ENCODE measurements at places on chromosomes 13 and 19. TPM values are rescaled to one million over a fixed set of nuclear protein-coding genes. Genes with fewer than 3 reads are reported as not detected.

The ZNF491 gene
- polyA plus RNA-seq: 9.4 TPM

The PALM3 gene
- 15.9 TPM for polyA plus RNA-seq

DNA sequence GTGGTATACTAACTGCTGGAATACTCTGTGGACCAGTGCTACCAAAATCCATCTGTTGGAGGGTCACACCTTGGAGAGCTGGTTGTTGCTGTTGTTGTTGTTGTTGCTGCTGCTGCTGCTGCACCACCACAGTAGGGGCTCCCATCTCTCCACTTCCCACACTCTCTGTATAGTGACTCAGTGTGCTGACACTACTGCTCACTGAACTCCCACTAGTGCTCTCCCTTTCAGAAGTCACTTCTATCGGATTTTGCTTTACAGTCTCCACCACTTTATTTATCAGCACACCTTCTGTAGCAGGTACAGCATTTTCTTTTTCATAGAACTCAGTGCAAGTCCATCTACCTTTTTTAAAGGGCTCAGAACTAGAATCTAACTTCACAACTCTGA, 1.7 kb downstream of the TSC22D1 start:
- no peak for DNase-seq

DNA sequence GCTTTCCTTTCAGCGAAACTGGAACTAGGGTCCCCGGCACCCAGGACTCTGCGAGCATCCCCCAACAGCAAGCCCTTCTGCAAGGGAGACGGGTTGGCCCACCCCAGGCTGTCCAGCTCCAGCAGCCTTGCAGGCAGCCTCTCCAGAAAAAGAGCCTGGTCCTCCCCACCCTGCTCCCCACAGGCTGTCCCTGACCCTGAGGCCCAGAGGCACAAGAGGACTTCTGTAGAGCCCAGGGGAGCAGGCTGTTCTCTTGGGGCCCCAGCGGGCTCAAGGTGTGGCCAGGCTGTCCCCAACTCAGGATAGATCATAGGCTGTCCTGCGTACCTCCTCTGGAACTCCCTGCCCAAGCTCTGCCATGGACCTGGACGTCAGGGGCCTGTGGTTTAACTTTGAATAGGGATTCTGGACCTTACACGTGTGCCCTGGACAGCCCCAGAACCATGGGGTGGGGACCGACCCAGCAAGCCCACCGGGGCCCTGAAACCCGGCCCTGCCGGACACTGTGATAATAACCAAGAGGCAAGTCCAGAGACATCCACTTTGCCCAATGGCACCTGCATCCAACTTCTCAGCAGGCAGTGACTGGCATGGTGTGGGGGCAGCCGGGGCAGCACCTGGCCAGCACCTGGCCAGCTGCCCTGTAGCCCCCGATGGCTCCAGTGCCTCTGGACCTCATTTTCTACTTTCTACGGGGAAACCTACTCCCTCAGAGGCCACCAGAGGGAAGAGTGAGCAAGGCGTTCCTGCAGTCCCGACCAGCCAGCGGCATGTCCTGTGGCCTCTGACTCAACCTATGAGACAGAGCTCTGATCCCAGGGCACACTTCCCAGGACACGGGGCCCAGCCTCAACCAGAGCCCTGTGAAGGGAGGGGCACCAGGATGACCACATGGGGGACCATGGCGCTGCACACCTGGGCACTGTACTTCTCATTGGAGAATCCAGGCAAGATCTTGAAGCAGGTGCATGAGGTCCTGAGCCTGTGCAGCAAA, 50.9 kb upstream of the TPM4 start:
- peak; percentile 18 for DNase-seq
